Activated effector memory CD4-positive, alpha-beta T cell treated with anti-CD3 and anti-CD28 coated beads, Interleukin-2, amount 50 U/mL, for 16 hours (primary cell): ENCODE measurements at places on chromosomes 1 and 21.
A peak's percentile ranks its signal among the peaks of the same experiment; 100 is the strongest.

- no peak for DNase-seq
Measured at GRCh38 chr1:73903092-73903491, 294.9 kb downstream of the LRRIQ3 start.

DNA sequence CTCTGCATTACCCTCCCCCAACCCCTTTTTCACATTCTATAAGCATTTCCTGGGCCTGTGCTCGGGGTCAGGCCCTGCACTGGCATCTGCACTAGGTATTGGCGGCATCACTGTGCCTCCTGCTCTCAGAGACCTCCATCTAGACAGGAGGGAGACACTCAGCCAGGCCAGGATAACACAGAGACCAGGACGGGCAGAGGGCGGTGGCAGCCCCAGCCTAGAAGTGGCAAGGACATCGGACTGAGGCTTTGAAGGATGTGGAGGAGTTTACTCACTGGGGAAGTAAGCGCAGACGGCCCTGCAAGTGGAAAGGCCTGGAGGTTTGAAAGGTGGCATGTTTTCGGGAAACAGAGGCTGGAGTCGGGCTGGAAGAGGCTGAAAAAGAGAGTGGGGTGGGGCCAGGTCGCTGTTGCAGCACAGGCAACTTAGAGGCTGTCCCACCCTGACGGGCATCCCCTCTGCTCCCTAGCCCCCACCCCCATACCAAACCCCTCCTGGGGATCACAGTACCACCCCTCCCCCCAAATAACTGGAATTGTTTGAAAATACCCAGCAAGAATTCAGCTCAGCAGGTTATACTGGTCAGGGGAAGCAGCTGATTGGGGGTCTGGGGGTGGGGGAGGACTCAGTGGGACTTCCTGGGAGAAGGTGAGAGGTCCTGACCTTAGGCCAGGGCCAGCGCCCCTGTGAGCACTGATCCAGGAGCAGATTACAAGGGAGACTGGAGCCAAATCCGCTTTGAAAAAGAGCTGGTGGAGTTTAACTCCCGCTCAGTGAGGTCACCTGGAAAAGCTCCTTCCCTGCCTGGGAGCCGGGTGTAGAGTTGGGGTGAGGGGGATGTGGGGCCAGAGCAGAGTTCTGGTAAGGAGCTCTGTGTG is 121.8 kb upstream of the WNT4 start:
- DNase-seq, result no peak

DNA sequence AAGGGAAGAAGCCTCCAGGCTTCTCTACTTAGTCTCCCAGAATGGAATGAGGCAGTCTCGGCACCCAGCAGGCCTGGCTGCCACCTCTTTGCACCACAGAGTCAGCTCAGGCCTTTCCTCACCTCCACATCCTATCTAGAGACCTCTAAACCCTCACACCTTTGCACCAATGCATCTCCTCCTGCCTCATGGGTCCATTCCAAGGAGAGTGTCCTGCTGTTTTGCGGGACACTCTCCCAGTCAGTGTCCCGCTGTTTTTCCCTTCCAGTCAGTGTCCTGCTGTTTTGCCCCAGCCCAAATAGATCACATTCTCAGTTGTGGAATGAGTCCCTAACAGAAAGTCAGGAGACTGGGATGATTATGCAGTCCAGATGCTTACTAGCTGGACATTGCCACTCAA is 185.6 kb upstream of the CAMK1G start:
- no peak for DNase-seq

DNA sequence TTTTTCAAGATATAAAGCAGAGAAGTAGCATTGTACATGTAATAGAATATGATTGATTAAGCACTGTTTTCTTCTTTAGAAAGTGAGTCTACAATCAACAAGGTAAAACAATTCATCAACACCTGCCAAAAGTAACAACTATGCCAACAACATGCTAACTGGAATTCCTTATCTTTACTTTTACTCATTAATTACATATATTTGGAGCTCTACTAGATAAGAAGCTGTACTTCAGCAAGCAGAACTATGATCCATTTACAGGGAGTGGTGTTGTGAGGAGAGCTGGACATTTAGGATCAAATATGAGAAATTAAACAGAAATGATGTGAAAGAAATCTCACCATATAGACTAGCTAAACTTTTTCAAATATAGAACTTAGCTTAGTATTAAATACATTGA is 51.0 kb downstream of the RGS2 start:
- DNase-seq, result no peak

- DNase-seq, result no peak
Measured at GRCh38 chr1:184945029-184945428, 29.3 kb downstream of the NIBAN1 start.

DNA sequence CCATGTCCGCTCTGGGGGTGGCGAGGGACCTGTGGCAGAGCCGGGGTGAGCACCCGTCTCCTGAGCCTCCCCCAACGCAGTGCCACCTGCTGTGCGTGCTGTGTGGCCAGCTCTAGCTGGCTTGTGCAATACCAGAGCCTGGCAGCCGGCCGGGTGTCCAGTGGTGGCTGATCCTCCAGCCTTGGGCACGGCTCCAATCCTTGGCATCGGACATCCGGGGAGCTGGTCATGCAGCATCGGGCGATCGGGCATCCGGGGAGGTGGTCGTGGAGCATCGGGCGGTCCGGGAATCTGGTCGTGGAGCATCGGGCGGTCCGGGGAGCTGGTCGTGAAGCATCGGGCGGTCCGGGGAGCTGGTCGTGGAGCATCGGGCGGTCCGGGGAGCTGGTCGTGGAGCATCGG is 8.1 kb downstream of the SLX9 start:
- DNase-seq, result no peak

GRCh38 chr1:5906966-5907365 is 85.3 kb downstream of the NPHP4 start:
- peak; percentile 27 for DNase-seq

DNA sequence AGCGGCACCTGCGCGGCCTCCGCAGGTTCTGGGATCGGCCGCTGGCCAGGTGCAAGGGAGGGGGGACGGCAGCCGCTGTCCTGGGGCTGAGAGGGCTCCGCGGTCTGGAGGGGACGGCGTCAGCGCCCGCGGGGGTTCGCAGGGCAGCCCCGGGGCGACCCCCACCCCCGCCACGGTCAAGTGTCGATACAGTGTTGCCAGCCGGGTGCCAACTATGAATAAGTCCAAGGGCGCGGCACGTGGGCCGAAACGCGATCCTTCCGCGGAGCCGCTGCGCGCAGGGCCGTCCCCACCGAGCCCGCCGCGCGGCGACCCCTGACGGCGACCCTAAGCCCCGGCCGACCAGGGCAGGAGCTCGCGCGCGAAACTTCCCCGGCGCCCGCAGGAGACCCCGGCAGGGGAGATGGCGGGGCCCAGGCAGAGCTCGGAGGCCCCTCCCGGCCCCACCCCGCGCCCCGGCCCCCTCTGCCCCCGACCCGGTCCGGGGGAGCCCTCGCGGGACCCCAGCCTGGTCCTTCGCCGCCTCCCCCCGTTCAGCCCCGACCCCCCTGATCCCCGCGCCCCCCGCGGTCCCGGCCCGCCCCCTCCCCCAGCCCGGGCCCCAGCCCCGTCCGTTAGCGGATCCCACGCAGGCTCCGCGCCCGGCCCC is 586 bp upstream of the AGPAT3 start:
- peak; percentile 80 for DNase-seq

GRCh38 chr1:10779201-10779600 is 17.2 kb downstream of the CASZ1 start:
- DNase-seq, result no peak

DNA sequence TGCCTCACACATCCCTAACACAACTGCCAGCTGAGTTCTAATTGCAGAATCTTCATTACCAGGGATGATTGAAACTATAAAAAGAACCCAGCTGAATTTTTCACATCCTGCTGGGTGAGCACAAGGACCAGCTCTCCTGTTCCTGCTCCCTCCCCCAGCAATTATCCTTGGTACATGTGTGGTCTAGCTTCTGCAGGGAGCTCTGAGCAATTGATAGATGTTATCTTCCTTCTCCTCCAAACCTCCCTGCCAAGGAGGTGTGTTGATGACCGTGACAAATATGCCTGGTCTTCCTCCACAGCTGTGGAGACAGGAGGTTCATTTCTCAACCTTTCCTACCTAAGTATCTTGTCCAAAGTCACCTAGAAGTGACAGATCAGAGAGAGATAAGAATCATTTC is 65.3 kb upstream of the MAN1A2 start:
- no peak for DNase-seq

DNA sequence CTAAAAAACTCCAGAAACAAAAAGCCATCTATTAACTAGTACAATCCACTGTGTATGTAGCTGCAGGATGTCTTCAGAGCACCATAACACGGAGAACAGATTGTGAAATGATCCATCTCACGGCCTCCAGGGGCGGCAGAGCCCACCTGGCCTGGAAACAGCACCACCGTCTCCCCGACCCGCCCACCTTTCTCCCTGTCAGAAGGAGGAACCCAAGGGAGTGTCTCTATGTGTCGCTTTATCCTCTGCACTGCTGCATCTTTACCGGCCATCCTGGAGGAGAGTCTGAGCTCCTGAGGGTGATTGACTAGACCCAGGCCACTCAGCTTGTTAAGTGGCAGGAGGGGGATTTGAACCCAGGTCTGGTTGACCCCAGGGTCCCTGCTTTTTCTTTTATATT is 405.0 kb downstream of the MATN1 start:
- no peak for DNase-seq
